CD4-positive, alpha-beta T cell treated with Interleukin-15 for 4 hours (primary cell): ENCODE measurements at places on chromosomes 4 and X.
A peak's percentile ranks its signal among the peaks of the same experiment; 100 is the strongest.

DNA sequence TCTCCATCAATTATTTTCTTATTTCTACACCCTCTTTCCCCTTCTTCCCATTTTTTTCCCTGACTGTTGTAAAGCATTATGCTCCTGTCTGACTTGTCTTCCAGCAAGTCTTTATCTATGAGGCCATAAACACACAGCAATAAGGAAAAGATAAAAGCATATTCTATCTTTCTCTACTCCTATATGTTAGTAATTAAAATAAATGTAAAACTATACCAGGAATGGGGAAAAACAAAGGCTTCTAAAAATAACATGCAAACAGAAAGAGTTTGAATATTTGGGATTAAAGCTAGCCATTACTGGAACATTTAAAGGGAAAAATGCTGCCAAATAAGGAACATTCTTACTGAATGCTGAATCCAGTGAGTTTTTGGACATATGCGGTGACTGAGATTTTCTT lies 471.7 kb upstream of the HS3ST1 start:
- DNase-seq = no peak

DNA sequence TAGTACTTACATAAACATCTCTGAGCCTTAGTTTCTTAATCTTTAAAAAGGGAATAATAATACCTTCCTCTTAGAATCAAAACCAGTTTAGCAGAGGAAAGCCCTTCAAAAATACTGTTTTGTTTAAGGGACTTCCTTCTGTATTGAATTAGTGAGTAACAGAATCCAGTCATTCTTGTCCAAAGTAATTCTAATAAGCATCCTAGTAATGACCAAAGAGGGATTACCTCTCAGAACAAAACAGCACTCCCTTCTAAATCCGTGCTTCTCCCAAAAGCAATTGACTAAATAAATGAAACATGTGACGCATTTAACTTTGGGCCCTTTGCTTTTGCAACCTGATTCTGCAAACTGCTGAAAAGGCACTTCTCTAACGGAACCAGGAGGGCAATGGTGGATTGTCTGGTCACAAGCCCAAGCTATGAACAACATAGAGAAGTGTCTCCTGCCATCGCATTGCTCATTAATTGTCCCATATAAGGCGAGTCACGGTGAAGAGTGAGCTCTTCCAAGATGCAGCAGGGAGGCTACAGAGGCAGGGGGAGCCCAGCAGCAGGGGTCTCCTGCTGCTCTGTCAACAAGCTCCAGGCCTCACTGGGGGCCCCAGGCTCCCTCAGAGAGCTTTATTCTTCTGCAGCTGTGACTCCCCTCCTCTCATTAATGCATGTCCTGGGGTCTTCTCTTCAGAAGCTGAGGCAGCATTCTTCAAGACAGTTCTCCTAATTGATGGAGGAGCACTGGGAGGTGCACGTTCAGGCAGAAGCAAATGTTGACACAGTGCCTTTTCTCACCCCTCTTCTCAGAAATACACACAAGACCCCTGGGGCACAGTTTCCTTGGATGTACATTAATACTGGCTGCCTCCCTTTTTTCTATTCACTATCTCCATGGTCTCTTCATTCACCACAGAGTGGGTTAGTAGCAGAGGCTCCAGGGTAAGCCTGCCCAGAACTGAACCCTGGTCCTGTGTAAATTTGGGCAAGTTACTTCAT lies 419.6 kb upstream of the RASGEF1B start:
- no peak for DNase-seq

DNA sequence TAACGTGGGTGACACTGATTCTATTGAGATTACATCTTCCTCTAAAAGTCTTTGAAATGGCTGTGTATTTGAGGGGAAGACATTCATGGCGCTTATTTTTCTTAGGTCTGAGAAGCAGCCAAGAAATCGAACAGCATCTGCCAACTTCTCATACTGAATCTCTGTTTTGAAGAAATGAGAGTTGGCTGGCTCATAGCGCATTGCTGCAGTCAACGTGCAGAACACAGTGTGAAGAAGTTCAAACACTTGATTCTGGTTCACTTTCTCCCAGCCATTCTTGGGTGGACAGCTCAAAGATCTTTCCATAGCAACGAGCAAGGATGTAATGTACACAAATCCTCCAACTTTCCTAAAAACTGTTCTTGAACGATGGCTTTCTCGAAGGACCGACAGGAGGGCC lies 156.5 kb downstream of the WDFY3 start:
- DNase-seq = no peak

DNA sequence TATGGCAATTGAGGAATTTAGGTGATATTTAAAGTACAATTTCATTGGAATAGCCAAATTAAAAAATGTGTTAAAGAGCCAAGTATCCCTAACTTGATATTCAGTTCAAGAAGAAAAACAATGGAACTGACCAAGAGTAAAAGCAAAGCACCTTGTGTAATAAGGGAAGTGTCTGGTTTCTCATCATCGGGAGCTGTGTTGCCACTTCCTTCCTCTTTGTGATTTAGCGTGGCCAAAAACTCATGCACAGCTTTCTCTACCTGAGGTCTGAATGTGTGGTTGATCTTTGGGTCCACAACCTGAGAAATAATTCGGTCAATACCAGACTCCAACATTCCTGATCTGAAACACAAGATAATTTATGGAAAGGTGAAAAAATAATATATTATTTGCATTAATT lies 12.4 kb downstream of the BOD1L1 start:
- peak; percentile 16 for DNase-seq

DNA sequence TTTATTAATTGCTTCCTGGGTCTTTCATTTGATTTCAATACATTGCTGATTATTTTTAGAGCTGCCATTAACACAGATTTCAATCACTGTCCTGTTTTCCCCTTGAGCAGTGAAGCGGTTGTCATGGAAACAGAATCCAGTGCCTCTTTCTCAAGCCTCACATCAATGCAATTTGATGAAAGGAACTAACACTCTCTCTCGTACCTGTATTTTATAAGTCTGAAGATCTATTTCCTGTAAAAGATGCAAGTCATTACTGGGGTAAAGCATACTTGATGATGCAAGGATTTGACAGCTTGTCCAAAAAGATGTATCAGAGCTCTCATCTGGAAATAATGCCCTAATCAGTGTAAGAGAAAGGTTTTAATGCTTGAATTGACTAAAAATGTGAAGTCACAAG lies 17.9 kb upstream of the GASK1B start:
- DNase-seq = no peak

- no peak for DNase-seq
Measured at GRCh38 chr4:56147371-56147770, 198.6 kb downstream of the CEP135 start.

- DNase-seq = no peak
Measured at GRCh38 chr4:137124278-137124932, 407.9 kb downstream of the PCDH18 start.

- DNase-seq = no peak
Measured at GRCh38 chr4:8334786-8335460, 65.4 kb downstream of the HTRA3 start.

DNA sequence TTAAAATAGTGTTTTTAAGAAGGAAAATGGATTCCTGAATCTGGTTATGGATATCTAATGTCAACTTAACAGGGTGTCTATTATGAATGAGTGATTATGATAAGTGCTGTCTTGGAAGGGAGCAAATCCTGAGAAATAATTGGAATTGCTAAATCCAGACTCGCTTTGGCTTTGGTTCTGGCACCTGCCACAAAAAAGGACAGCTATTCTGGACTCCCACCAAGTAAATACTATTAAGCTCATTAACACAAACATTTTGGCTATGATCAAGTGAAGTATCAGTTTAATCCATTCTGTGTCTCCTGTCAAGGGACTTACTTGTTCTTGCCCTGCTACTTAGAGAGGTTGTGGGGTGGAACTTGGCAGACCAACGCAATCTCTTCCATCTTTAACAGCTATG lies 403.7 kb downstream of the CENPC start:
- no peak for DNase-seq

GRCh38 chrX:17030092-17030491 lies 83.6 kb downstream of the REPS2 start:
- DNase-seq = no peak
